ENCODE measurements at places on chromosomes 5 and 9. TPM values are rescaled to one million over a fixed set of nuclear protein-coding genes. Genes with fewer than 3 reads are reported as not detected.

Gene IL13
- total RNA-seq = not detected

DNA sequence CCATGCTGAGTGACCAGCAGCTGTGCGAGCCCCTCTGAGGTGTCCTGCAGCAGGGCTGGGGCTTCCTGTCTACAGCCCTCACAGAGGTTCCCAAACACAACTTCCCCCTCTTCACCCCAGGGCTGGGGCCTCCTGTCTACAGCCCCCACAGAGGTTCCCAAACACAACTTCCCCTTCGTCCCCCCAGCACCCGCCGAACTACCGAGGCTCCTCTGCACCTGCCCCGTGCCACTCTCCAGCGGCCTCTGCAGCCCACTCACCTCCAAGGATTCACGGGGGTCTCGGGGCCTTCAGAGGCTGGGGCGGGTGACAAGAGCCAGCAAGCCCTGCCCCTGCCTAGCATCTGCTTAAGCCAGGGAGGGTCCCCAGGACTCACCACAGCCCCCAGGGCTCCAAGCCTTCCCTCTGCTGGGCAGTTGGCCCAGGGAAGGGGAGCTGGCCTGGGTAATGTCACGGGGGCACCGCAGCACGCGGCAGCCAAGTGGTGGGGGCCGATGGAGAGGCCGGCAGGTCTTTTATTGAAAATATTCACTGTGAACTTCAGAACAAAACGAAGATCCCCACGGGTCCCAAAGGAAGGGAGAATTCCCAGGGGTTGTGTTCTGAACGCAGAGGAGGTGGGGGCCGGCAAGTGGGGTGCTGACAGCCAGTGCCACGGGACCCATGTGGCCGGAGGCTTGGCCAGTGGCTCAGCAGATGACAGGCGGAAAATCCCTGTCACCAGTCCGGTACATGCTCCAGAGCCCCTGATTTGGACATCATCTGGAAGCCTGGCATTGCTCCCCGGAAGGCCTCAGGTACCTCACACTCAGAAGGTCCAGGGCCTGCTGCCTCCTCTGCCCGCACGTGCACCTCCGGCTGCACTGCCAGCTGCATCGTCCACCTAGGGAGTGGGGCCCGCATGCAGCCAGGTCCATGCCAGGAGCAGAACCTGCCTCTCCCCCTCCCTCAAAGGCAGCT lies 125.3 kb downstream of the ADAMTS2 start:
- no peak overlapping the region for H3K27ac ChIP-seq
- no peaks in the 10 kb centered on the region for H3K36me3 ChIP-seq
- H3K4me3 ChIP-seq = no peak overlapping the region
- no peak for DNase-seq

Gene CARTPT
- not detected for total RNA-seq

DNA sequence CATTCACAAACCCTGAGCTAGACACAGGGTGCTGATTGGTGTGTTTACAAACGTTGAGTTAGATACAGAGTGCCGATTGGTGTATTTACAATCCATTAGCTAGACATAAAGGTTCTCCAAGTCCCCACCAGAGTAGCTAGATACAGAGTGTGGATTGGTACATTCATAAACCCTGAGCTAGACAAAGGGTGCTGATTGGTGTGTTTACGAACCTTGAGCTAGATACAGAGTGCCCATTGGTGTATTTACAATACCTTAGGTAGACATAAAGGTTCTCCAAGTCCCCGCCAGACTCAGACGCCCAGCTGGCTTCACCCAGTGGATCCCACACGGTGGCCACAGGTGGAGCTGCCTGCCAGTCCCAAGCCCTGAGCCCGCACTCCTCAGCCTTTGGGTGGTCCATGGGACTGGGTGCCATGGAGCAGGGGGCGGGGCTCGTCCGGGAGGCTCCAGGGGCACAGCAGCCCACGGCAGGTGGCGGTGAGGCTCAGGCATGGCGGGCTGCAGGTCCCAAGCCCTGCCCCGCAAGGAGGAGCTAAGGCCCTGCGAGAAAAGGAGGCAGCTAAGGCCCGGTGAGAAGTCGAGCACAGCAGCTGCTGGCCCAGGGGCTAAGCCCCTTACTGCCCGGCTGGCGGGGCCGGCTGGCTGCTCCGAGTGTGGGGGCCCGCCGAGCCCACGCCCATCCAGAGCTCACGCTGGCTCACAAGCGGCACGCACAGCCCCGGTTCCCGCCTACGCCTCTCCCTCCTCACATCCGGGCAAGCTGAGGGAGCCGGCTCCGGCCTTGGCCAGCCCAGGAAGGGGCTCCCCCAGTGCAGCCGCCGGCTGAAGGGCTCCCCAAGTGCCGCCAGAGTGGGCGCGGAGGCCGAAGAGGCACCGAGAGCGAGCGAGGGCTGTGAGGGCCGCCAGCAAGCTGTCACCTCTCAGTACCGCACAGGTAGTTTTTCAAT lies 1039.2 kb upstream of the CDH9 start:
- H3K27ac ChIP-seq = no peak overlapping the region
- H3K27me3 ChIP-seq = no peaks in the 10 kb centered on the region
- no peaks in the 10 kb centered on the region for H3K36me3 ChIP-seq
- no peak for DNase-seq
- no peaks in the 10 kb centered on the region for H3K4me1 ChIP-seq

- H3K27me3 ChIP-seq = no peaks in the 10 kb centered on the region
- peak; percentile 79 for DNase-seq
- H3K4me3 ChIP-seq = no peak overlapping the region
- H3K36me3 ChIP-seq = peaks cover 63% of the 10 kb centered on the region
- peaks cover 22% of the 10 kb centered on the region for H3K4me1 ChIP-seq
Measured at GRCh38 chr9:33297432-33297831, 7.1 kb downstream of the NFX1 start.

Gene MARCOL
- total RNA-seq = not detected

Gene CDC25C
- total RNA-seq = 29.5 TPM

DNA sequence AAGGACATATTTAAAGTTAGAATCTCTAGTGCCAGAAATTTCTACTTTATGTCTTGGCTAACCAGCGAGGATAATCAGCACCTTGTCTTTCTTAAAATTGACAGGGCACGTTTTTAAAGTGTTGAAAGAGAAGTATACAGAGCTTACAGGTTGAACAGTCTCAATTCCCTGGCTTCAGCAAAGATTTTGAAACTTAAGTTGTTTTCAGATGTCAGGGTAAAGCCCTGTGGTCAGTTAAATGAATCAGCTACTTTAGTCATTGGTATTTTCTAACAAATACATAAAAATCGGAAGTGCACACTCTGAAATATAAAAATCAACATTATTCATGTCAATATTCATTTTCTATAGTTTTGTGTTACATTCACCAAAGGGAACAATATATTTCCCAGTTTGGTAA lies 29.1 kb downstream of the SNCAIP start:
- no peaks in the 10 kb centered on the region for H3K4me1 ChIP-seq
- no peaks in the 10 kb centered on the region for H3K36me3 ChIP-seq
- no peak overlapping the region for H3K27ac ChIP-seq
- no peak for DNase-seq
- H3K27me3 ChIP-seq = no peaks in the 10 kb centered on the region
- H3K4me3 ChIP-seq = no peak overlapping the region

Gene FAM153A
- total RNA-seq = 0.41 TPM

GRCh38 chr5:73701566-73701965 lies 75.6 kb downstream of the ARHGEF28 start:
- no peak overlapping the region for H3K4me3 ChIP-seq
- DNase-seq = no peak
- no peaks in the 10 kb centered on the region for H3K27me3 ChIP-seq

GRCh38 chr5:65480306-65480865 lies 1.3 kb downstream of the ADAMTS6 start:
- no peaks in the 10 kb centered on the region for H3K36me3 ChIP-seq
- H3K4me1 ChIP-seq = no peaks in the 10 kb centered on the region
- H3K27ac ChIP-seq = peak overlapping the region; percentile 32
- peak overlapping the region; percentile 62 for H3K4me3 ChIP-seq

DNA sequence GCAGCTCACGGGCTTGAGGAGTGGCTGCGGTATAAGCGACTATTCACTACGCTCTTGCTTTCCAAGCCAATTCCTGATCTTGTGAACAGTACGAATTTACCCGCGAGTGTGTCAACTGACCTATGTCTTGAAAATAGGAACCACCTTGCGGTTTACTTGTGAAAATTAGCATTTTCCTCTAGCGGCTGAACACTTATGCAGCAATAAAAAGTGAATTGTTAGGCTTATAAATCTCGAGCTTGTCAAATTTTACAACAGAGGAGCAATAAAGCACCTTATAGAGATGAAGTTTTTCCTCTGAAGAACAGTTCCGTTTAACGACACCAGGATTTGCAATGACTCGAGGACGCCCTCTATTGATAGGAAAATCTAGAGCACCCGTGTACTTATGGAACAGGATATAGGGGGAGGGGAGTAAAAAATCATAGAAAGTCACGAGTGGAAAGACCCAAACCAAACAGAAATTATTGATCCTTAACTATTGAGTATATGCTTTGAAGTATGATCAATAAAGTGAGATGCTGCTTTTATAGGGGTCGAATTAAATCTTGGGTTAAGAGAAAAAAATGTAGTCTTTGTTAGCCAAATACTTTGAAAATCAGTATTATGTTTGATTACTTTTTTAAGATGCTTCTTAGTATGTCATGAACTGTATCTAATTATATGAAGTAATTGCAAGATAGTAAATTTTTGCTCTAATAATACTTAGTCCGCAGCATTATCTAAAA lies 1.9 kb upstream of the RGMB start:
- DNase-seq = peak; percentile 93
- peak overlapping the region; percentile 87 for H3K27ac ChIP-seq

DNA sequence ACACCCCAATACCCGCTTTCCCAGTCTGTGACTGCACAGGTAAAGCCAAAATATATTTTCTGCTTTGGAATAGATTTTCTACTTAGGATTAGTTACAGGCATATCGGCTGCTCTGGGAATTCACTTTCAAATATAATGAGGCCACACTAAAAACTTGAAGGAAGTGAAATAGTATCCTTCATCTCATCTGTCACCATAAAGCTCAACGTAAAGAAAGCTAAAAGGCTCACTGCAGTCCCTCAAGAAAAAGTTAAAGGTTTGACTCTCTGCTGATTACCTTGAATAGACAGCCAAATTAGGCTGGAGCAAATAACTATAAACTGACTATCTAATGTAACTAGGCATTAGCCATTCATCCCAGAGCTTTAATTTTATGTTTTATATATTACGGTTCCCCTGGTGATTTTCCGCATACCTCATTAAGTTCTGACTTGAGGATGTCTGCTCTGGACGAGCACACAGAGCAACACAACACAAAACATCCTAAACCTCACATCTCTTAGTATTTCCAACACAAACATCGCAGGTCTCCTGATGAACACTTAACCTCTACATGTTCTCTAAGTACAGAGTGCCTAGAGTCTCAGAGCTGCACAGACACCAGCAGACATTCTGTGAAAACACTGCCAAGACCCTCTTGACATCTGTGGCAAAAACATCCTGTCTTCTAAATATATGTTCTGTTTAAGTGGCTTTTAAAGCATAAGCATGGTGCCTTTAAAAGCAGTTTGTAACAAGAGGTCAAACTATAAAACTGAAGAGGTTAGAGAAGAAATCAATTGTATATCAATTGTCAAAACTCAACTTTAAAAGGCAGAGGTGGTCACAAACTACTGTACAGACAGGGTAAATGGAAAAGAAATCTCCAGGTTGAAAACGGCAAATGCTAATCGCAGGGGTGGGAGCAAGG lies 35.4 kb downstream of the ELAVL2 start:
- no peaks in the 10 kb centered on the region for H3K27me3 ChIP-seq
- no peaks in the 10 kb centered on the region for H3K4me1 ChIP-seq
- no peak for DNase-seq
- H3K36me3 ChIP-seq = no peaks in the 10 kb centered on the region
- H3K4me3 ChIP-seq = no peak overlapping the region

Gene MEIKIN
- total RNA-seq = not detected

Gene IL4
- not detected for total RNA-seq

- no peak overlapping the region for H3K4me3 ChIP-seq
- no peak for DNase-seq
- peaks cover 3% of the 10 kb centered on the region for H3K27me3 ChIP-seq
- H3K4me1 ChIP-seq = no peaks in the 10 kb centered on the region
Measured at GRCh38 chr9:88988796-88989641, 2.2 kb upstream of the S1PR3 start.

Gene MLANA
- 0.04 TPM for total RNA-seq

Gene PHF24
- not detected for total RNA-seq

GRCh38 chr5:95701074-95701473 lies 18.3 kb upstream of the SPATA9 start:
- peaks cover 6% of the 10 kb centered on the region for H3K4me1 ChIP-seq
- H3K36me3 ChIP-seq = 0 out of 2 replicates have a peak, but pooled peaks cover 4% of the 10 kb centered on the region
- H3K27me3 ChIP-seq = no peaks in the 10 kb centered on the region
- no peak for DNase-seq
- H3K27ac ChIP-seq = no peak overlapping the region

Gene SPAG8
- 0.20 TPM for total RNA-seq

DNA sequence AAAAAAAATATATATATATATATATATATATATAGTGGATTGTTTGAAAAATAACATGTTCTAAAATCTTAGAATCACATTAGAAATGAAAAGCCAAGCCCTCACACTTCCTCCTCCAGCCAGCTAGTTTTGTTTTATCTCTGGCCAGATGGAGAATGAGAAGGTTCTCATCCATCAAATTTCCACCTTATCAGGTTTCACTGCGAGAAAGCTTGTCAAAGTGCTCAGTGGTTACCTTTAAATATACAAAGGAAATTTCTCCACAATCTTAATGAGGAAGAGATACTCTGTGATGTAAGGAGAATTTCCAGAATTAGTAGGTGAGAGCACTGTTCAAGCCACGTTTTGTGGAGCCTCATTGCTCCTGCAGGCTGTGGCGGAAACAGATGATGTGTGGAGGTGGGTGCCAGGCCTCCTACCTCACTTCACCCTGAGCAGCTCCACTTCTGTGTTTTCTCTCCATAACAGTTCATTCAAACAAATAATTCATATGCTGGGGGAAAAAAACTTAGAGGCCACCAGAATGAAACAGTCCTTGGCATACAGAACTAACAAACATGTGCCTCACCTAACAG lies 71.9 kb downstream of the CDK5RAP2 start:
- no peak overlapping the region for H3K4me3 ChIP-seq
- no peaks in the 10 kb centered on the region for H3K4me1 ChIP-seq
- no peak overlapping the region for H3K27ac ChIP-seq
- peaks cover 76% of the 10 kb centered on the region for H3K36me3 ChIP-seq

Gene SPATA24
- 8.8 TPM for total RNA-seq

- H3K4me3 ChIP-seq = no peak overlapping the region
- H3K27me3 ChIP-seq = no peaks in the 10 kb centered on the region
- H3K36me3 ChIP-seq = no peaks in the 10 kb centered on the region
- peaks cover 8% of the 10 kb centered on the region for H3K4me1 ChIP-seq
- no peak overlapping the region for H3K27ac ChIP-seq
- DNase-seq = no peak
Measured at GRCh38 chr5:124059200-124059599, 547.2 kb downstream of the CSNK1G3 start.

Gene PIK3R1
- 26.0 TPM for total RNA-seq

GRCh38 chr5:170121321-170121720 lies 15.6 kb downstream of the FOXI1 start:
- H3K4me3 ChIP-seq = no peak overlapping the region
- no peak for DNase-seq
- no peaks in the 10 kb centered on the region for H3K4me1 ChIP-seq
- no peaks in the 10 kb centered on the region for H3K36me3 ChIP-seq
- no peak overlapping the region for H3K27ac ChIP-seq

GRCh38 chr5:94025788-94026473 lies 284.5 kb upstream of the POU5F2 start:
- H3K27me3 ChIP-seq = no peaks in the 10 kb centered on the region
- no peak overlapping the region for H3K4me3 ChIP-seq
- no peaks in the 10 kb centered on the region for H3K36me3 ChIP-seq
- H3K4me1 ChIP-seq = no peaks in the 10 kb centered on the region
- H3K27ac ChIP-seq = no peak overlapping the region
